ENCODE measurements at places on chromosomes 3 and 15. TPM values are rescaled to one million over a fixed set of nuclear protein-coding genes. Genes with fewer than 3 reads are reported as not detected.

Gene TRIM42
- total RNA-seq: not detected

Gene OR5K2
- not detected for total RNA-seq

Gene TMC3
- total RNA-seq: not detected

Gene SHF
- total RNA-seq: 2.5 TPM

Gene CCDC13
- 0.33 TPM for total RNA-seq

Gene ACKR4
- total RNA-seq: 1.5 TPM

Gene RETNLB
- not detected for total RNA-seq

Gene PLIN1
- total RNA-seq: 0.22 TPM

Gene LNP1
- 5.8 TPM for total RNA-seq

Gene GOLGA8S
- under 0.01 TPM for total RNA-seq

Gene PRICKLE2
- 28.5 TPM for total RNA-seq

Gene C3orf20
- not detected for total RNA-seq

Gene KNSTRN
- 45.1 TPM for total RNA-seq

Gene ARMC8
- 57.9 TPM for total RNA-seq

Gene GUCA1C
- total RNA-seq: not detected

Gene IQCH
- total RNA-seq: 7.0 TPM

Gene GP5
- under 0.01 TPM for total RNA-seq

All from uterine smooth muscle cell (primary cell).